Right renal cortex interstitium (tissue), 3 donors: ENCODE measurements at places on chromosomes 7 and 10. TPM values are rescaled to one million over a fixed set of nuclear protein-coding genes. Genes with fewer than 3 reads are reported as not detected.

DNA sequence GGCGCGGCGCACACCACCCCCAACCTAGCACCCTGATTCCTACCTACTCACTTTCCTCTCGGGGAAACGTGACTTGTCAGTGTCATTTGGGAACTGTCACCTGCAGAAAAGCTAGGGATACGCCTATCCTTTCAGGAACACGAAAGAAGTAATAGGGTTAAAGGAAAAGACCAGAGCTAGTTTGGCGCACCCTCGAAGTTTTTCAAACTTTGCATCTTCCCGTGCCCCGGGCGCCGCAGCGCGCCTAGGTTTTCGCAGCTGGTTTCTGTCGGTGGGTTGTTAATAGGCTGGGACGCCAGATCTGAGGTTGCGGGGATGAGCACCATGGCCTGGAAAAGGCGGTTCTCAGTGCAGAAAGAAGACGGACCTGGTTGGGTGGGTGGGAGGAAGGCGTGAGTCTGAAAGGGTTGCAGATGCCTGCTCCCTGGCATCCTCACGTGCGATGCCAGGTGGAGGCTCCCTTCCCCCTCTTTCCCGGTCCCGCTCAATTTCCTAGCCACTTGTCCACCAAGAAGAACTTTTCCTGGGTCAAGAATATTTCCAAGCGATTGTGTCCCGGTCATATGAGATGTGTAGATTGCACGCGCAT lies 568 bp upstream of the MEOX2 start:
- DNase-seq = no peak

GRCh38 chr7:50721661-50722259 lies 60.9 kb downstream of the GRB10 start:
- DNase-seq = no peak

DNA sequence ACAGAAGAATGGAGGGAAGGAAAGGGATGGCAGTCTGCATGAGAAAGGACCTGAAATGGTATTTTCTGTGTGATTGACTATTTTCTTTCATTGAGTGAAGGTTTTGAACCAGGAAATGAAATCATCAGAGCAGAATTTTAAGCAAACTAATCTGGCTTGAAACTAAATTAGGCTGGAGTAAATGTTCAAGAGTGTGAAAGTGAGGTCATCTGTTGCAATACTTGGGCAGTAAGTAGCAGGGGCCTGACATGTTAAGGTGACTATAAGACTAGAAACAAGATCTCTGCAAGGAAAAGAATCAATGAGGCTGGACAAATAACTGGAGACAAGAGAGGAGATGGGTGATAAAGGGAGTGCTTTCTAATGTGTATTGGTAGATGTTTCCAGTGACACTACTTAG lies 205.2 kb downstream of the NSUN6 start:
- no peak for DNase-seq

- DNase-seq = no peak
Observed at GRCh38 chr7:93185303-93186027, 37.3 kb upstream of the SAMD9L start.

GRCh38 chr10:91536733-91537132 lies 96.1 kb downstream of the PPP1R3C start:
- no peak for DNase-seq

DNA sequence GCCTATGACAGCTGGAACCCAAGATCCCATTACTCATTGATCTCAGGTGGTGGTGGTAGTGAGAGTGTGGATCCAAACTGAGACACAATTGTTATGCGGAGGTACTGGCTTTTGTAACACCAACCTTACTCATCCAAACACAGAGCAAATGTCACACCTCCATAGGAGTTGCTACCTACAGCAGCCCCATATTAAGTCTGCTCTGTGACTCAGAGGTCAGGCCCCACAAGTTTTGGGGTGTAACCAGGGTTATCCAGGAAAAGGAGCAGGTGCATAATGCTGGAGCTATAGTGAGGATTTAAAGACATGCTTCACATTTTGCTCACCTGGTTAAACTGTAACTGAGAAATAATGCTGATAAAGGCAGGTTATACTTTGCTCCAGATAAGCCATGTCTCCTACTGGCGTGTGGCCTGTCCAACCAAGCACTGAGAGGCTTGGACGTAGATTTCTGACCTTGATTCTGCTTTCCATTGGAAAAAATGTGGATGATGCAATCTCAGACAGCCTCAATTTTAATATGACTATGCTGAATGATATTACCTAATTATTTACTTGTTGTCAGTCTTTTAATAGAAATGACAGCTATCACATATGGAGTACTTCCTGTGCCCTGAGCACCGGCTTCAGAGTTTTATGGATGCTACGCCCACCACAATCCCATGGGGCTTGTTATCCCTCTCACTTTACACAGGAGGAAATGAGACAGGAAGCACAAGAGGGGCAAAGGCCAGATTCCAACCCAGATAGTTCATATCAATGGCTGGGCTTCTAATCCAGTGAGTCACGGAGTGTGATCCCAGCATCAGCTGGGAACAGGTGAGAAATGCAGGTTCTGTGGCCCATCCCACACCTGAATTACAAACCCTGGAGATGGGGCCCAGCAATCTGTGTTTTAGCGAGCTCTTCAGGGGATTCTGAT lies 181.3 kb downstream of the CHN2 start:
- DNase-seq = no peak

DNA sequence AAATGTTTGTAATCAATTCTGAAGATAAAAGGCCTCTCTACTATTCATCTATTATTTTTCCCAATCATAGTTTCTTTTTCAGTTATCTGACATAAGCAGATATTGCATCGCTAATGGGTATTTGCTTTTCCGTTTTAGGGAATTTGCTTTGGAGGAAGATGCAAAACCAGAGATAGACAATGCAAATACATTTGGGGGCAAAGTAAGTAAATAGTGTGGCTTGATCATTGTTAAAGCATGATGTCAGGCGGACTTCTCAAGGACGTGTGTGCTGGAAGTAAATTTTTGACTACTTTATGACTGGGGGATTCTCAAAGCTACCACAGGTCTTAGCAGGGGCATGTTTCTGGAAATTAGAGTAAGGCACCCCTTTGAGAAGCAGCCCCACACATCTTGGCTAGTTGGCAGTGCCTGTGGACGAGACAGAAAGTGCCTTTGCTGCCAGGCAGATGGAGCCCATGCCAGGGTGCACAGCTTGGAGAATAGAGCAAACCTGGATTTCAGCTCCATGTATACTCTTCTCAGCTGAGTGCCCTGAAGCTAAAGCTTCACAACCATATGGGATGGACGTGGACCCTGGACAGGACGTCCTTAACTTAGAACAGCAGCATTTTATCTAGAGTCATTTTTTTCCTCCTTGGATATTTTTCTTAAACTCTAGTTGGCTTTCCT lies 68.6 kb downstream of the SRI start:
- DNase-seq = no peak

DNA sequence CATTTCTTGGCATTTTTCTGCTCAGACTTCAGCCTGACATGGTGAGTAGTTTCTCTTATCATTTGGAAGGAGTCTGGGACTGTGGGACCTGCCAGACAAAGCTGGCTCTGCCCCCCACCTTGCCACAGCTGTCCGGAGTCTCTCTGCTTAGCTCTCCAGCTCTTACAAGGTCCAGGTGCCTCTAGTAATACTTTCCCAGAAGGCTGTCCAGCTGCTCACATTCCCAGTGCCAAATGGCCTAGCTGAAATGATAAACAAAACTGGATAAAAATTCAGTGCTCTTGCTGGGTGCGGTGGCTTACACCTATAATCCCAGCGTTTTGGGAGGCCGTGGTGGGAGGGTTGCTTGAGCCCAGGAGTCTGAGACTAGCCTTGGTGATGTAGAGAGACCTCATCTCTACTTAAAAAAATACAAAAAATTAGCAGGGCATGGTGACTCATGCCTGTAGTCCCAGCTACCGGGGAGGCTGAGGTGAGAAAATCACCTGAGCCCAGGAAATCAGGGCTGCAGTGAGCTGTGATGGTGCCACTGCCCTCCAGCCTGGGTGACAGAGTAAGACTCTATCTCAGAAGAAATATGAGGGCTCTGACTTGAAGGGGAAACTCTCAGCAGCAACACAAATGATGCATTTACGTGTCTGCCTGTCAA lies 86.8 kb downstream of the C10orf90 start:
- DNase-seq = no peak

- DNase-seq = no peak
Observed at GRCh38 chr7:87608431-87608830, 7.7 kb upstream of the ABCB1 start.

DNA sequence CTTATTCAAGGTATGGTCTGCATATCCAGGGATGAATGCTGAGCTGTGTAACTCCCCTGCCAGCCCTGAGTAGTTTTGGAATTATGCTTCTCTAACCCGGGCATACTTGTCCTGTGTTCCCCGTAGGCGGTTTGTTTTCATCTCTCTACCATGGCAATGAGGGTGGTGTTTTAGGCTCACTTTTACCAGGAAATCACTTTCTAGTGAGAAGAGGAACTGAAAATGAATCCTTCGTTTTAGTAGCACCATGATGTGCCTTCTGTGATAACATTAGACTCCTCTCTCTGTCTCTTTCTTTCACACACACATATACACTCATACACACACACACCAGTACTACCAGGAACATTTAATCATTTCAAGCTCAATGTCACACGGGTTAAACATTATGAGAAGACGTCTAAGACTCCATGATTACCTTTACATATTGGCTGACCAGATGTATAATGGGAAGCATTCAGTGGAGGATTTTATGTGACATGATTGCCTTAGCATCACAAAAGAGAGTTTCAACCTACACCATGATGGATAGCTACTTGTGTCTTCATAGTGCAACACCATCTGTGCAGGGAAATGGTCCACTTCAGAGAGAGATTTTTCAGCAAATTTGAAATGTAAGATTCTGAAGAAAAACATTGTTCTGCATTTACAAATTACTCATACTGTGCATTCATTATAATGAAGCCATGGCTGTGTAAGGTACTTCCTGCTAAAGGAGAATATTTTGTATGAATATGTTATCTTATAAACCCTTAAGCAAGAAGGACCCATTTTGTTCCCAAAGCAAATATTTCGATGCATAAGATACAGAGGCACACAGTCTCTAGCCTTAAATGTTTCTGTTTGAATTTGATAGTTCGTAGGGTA lies 31.0 kb upstream of the PFKP start:
- DNase-seq = no peak

DNA sequence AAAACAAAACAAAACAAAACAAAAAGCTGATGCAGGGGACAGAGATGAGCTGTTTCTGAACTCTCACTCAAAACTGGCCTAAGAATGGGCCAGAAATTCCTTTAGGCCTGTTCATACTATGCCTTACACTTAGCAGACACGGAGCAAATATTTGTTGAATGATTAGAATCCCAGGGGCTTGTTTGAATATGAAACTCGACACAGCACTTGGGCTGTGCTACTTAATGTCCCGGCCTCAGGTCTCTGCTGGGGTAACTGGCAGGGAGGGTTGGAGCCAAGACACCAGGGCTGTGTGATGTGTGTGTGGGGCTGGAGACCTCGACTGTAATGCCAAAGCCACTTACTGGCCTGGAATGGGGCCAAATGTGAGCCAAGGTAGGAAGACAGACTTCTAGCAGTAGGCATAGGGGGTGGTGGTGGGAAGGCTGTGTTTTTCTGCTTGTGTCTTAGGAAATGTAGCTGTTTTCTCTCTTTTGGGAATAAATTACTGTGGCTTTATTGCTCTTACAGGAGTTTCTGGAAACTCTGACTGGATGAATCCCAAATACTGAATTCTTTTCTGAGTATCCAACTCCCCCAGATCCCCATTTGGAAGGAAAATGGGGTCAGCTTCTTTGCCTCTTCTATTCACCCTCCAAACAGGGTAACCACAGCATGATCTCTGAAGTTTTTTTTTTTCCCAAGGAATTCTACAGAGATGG lies 66.7 kb downstream of the EMX2 start:
- DNase-seq = no peak

DNA sequence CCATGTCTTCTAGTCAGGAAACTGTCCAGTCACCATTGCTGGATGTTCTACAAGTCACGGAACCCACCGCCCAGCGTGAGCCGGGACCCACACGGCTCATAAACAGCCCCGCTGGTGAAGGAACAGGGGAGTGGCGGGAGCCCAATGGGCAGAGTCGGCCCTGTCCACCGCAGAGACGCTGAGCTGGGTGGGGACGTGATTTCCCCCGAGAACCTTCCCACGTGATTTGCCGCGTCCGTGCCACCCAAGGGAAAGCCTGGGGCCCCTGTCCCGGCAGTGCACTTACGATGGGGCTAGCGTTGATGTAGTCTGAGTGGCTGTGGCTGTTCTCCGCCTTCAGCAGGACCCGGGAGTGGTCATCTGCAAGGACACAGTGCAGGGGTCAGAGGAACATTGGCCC lies 266.9 kb downstream of the DNAJB6 start:
- no peak for DNase-seq

Gene DDC
- polyA plus RNA-seq = 70.3 TPM

GRCh38 chr7:20359341-20359963 lies 28.8 kb downstream of the ITGB8 start:
- no peak for DNase-seq

- DNase-seq = no peak
Observed at GRCh38 chr7:140156460-140157080, 20.2 kb downstream of the KDM7A start.

DNA sequence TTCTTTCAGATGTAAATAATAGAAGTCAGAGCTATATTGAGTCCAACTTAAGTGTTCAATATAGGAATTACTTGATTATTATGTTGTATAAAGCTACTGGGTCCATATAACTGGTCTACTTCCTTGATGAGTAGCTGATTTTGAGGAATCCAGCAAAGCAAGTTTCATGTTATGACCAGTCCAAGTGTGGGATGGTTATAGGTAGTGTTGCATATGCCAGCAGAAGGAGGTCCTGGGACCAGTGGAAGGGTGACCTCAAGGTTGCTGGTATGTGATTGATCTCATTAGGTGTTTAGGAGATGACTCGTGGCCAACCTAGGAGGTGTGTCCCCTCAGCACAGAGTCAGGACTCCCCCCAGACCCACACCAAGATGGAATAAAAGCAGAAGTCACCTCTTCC lies 551.5 kb downstream of the KCNMA1 start:
- no peak for DNase-seq

Gene GDF10
- polyA plus RNA-seq = 1.4 TPM

Gene C10orf53
- polyA plus RNA-seq = not detected

GRCh38 chr10:49242604-49243003 lies 54.4 kb upstream of the TMEM273 start:
- DNase-seq = no peak

DNA sequence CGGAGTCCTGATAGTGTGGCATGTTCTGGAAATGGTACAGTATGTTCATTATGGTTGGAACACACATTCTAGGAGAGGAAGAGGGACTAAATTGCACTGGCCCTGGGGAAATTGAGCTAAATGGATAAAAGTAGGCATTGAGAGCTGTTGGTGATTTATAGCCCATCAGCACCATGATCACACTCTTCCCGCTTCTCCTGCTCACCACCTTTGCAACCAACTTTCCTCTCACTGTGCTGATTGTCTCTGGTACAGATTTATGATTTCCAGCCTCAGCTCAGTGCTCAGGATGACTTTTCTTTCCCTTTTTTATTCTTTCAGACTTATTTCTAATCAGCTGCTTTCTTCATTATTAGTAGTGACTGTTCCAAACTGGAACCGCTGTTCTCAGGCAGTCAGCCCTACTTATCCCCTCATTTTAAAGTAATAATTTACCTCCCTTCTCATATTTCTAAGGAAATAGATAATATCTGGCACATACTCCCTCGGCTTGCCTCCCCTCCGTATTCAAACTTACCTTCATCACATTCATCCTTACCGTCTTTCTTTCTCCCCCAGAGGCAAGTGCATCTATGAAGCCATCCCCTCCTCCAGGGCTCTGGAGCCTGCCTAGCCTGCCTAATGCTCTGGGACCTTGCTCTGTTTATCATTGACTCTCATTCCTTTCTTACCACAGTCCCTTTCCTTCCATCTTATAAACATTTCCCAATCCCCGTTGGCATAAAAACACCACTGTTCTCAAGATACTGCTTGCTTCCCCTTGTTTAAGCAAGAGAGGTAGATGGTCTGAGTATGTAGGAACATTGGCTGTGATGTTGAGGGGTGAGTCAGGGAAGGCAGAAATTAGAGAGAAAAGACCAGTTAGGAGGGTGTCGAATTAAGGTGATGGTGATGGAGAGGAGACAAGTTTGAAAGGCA lies 51.6 kb upstream of the RPA3 start:
- no peak for DNase-seq
